ENCODE measurements at places on chromosomes 1 and 21. TPM values are rescaled to one million over a fixed set of nuclear protein-coding genes. Genes with fewer than 3 reads are reported as not detected.

DNA sequence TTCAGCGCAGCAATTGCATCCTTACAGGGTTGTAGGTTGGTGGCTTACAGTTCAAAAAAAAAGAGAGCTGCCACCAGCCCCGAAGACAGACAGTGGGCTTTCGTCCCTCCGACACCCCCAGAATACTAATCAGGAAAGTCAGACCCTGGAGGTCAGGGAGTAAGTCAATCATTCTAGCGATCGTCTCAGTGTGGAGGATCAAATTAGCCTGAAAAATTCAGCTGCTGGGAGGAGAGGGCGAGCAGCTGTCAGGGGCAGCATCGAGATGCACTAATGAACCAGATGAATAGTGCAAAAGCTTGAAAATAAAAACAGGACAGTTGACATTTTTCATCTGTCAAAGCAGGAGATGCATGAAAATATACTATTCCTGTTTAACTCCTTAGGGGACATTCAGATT lies 138.4 kb downstream of the NEK7 start:
- H3K27me3 ChIP-seq: no peaks in the 10 kb centered on the region
- no peak overlapping the region for H3K27ac ChIP-seq
- H3K4me1 ChIP-seq: no peaks in the 10 kb centered on the region

DNA sequence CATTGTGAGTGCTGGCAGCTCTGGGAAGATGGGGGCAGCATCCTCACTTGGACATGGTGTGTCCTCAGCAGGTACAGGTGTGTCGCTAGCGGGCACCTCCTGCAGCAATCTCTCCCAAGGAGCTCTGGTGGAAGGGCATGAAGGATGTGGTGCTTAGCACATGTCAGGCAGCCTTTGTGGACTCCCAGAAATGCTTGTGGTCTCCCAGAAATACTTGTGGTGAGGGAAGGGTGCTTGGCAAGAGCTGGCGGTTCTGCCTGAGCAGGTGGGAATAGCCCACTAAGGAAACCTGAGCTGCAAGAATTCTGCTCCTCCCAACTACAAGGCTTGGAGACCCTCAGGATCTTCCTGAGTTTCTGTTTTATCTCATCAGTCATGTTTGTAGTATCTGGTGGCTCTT lies 371.6 kb downstream of the PRDM2 start:
- no peak overlapping the region for H3K4me3 ChIP-seq
- H3K27ac ChIP-seq: no peak overlapping the region
- H3K4me1 ChIP-seq: no peaks in the 10 kb centered on the region
- DNase-seq: no peak

DNA sequence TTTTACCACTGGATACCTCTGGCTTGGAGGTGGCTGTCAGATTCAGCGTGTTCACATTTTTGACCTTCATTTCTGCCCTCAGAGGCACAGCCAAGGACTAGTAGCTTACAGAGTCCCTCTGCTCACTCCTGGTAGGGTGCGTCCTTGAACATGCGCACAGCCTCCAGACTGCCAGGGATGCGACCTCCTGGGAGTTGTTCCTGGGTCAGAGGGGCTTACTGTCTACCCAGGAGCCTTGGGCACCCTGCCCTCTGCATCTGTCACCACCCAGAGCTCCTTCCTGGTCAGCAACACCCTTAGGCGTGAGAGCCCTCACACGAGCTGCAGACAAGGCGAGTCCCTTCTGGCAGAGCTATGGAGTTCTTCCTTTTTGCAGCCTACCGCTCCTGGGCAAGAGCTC lies 1.7 kb downstream of the SLX9 start:
- peaks cover 18% of the 10 kb centered on the region for H3K4me1 ChIP-seq
- H3K27me3 ChIP-seq: no peaks in the 10 kb centered on the region
- peaks cover 15% of the 10 kb centered on the region for H3K36me3 ChIP-seq
- DNase-seq: no peak
- H3K4me3 ChIP-seq: no peak overlapping the region

Gene TMOD4
- total RNA-seq: 1.4 TPM

Gene PPCS
- total RNA-seq: 29.9 TPM
